Stimulated activated naive CD8-positive, alpha-beta T cell treated with anti-CD3 and anti-CD28 coated beads, Interleukin-15, amount 100 ng/mL, for 72 hours (primary cell): ENCODE measurements at places on chromosomes 13 and 19.

GRCh38 chr19:5336195-5336965 lies 4.2 kb downstream of the PTPRS start:
- DNase-seq, result no peak

DNA sequence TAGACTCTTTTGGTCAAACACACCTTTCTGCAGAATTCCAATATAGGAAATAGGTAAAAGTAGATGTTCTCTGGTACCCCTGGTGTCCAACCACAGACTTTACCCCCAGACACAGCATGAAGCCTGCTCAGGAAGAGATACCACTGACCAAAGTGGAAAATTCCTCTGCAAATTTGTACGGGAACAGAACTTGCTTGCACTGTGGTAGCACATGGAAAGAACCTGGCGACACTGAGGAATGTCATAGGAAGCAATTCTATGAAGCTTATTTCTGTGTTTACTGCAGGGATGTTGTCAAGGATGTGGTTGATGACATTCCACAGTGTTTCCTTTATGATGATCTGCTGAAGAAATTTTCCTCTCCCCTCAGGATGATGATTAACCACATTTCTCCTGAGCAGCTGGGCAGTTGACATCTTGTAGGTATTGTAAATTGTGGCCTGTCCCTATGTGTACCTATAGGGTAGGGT lies 48.9 kb upstream of the TNFSF11 start:
- no peak for DNase-seq

GRCh38 chr13:21753117-21753729 lies 82.3 kb downstream of the FGF9 start:
- DNase-seq, result no peak

- no peak for DNase-seq
These were observed 214.8 kb downstream of the NDFIP2 start for GRCh38 chr13:79695754-79696153.

DNA sequence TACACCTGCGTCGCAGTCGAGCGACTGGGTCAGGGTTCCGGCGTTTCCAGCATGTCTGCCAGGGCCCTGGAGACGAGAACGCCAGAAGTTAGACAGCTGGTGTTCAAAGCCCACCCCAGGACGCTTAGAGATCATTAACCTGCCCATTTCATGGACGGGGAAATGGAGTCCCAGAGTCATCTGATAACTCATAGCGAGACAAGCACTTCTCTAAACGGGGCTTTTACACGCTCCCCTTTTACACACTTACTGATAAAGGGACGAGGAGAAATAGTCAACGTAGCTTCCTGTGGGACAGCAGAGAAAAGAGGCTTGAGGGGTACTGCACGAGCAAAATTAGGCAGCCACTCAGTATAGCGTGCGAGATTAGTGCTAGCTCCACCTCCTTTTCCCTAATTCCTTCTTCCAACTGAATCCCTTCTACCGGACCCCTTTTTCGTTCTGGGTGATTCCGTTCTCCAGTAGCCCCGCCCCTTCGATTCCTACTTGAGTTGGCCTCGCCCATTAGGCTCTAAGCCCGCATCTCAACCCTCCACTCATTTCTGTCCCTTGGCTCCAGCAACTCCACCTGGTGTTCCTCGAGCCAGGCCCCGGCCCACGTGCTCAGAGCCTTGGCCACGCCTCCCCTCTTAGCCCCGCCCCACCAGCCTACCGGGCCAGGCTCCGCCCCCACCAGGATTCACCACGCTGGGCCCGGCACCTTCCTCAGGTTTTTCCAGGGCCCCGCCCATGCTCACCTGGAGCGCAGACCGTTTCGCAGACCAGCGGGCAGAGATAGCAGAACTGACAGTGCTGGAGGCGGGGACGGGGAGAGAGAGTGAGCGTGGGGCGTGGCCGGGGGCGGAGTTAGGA lies 3.7 kb downstream of the HRC start:
- DNase-seq, result peak; percentile 42
